ENCODE measurements at places on chromosomes 12 and 14. TPM values are rescaled to one million over a fixed set of nuclear protein-coding genes. Genes with fewer than 3 reads are reported as not detected.
A peak's percentile ranks its signal among the peaks of the same experiment; 100 is the strongest.

DNA sequence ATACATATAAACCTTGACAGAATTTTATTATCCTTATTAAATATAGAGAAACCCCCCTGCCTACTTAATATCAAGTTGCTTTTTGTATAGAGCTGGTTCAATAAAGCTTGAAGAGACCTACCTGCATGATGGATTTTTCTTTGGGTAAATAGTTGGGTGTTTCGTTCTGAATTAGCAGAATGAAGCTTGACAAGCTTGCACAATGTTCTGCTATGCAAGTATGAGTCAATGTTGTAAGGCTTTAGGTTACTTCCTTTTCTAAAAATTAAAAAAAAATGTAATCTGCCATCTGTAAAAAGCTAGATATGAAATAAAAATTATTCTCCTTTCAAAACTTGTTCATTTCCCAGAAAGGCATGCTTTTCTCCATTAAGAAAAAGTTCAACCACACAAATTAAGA lies 1662.6 kb upstream of the SEL1L start:
- H3K4me3 ChIP-seq, result no peak overlapping the region
- no peaks in the 10 kb centered on the region for H3K36me3 ChIP-seq
- H3K27me3 ChIP-seq, result no peaks in the 10 kb centered on the region

DNA sequence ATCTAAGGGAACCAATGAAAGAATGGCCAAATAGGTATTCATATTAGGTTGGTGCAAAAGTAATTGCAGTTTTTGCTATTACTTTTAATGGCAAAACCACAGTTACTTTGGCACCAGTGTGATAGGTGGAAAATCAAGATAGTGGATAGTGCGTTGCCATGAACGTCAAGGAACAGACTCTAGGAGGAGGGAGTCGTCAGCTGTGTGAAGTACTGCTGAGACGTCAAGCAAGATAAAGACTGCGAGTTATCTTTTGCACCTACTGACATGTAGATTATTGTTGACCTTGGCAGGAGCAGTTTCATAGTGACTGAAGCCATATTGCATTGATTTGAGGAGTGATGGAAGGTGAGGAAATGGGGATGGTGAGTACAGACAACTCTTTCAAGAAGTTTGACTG lies 8.3 kb downstream of the YLPM1 start:
- H3K27ac ChIP-seq, result no peak overlapping the region
- H3K4me1 ChIP-seq, result peaks cover 31% of the 10 kb centered on the region
- no peak for DNase-seq
- H3K4me3 ChIP-seq, result no peak overlapping the region

DNA sequence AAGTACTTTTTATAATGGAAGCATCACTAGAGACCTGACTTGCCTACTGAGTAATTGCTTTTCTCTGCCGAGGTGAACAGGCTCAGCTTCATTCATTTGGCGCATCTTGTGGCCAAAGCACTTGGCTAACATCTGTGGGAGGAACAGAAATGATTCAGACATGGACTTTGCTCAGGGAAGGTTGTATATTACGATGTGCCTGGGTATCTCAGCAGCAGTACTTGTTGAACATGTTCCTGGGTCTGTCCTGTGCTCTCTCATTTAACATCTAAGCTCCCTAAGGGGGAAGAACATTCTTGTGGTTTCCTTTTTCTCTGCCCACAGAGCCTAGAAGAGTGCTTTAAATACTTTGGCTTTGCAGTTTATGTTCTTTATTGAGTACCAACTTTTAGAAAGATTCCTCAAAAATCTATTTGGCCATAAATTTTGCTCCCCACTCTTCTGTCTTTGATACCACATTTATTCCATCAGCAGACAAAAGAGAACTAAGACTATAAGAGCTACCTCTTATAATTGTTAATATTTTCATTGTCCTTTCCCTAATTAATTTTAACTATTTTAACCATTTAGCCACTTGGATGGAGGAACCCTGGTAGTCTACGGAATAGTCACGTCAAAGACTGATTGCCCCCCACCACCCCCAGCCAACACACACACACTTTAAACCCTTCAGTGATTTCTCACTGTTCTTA lies 101.2 kb upstream of the EGLN3 start:
- H3K4me3 ChIP-seq, result no peak overlapping the region
- DNase-seq, result peak; percentile 65
- no peak overlapping the region for H3K27ac ChIP-seq
- no peaks in the 10 kb centered on the region for H3K27me3 ChIP-seq

PLCZ1 gene
- total RNA-seq, result not detected

CLEC6A gene
- not detected for total RNA-seq

ADAM21 gene
- total RNA-seq, result 0.37 TPM

DNA sequence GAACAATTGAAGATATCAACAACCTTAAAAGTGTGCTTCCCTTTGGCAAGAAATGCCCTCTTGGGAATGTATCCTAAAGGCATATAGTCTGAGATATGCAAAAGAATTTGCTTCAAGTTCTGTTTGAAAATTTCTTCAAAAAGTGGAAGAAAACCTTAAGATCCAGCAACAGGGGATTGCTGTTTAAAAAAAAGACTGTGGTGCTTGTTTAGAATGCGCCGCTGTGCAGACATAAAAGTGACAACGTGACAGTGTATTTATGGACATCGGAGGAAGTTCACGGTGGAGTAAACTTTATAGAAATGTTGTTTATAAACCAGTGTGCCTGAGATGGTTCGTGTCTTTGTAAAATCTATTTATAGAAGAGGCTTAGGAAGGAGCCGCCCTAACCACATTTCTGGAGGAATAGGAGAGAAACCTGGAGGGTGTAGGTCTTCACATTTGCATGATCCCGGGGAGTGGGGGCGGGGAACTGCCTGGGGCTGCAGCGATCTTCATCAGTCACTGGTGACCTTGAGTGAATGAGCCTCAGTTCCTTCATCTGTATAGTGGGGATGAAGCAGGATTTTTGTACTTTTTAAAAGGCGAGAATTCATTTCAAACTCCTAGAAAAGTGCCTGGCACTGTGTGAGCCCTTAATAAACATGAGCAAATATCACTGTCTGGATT lies 27.5 kb downstream of the ADGRD1 start:
- no peak for DNase-seq
- peaks cover 57% of the 10 kb centered on the region for H3K27me3 ChIP-seq
- no peak overlapping the region for H3K27ac ChIP-seq
- H3K4me1 ChIP-seq, result no peaks in the 10 kb centered on the region

DNA sequence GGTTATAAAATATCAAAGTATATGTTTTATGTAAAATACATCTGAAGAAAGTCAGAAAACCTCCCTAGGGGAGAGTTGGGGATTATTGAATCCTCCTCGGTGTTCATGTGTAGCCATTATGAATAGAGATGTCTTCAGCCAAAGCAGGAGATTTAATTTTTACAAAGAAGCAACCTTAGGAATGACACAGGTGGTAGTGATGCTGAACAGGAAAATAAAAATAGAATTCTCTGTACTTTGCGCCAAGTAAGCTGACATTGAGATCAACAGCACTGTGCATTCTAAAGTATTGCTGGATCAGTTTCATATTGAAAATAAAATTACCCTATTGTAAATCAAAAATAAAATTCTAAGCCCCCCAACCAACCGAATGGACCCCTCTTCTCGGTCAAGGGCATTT lies 132.8 kb upstream of the TRHDE start:
- H3K27ac ChIP-seq, result no peak overlapping the region
- DNase-seq, result no peak
- no peaks in the 10 kb centered on the region for H3K4me1 ChIP-seq
- H3K27me3 ChIP-seq, result no peaks in the 10 kb centered on the region
- H3K36me3 ChIP-seq, result no peaks in the 10 kb centered on the region
- no peak overlapping the region for H3K4me3 ChIP-seq

SIX1 gene
- total RNA-seq, result 0.33 TPM

DNA sequence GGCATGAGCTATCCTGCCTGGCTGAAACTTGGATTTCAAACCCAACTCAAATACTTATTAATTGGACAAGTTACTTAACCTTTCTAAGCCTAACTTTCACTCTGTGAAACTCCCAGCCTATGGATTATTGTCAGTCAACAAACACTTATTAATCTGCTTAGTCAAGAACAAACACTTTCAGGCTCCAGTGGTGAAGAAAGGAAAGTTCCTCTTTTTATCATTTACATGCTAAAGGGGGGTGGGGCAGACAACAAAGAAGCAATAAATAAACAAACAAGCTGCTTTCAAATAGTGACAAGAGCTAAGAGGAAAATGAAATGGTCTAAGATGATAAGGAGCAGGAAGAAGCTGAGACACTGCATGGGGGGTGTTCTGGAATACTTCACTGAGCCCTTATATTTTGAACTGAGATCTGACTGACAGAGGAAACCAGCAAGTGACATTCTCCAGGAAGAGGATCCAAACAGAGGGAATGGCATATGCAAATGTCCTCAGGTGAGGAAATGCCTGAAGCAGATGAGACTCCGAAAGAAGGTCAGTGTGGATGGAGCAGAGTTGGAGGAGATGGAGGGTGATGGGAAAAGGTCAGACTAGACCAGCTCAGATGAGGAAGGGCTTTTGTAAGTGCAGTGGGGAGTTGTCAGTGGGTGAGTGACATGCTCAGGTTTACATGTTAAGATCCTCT lies 259.6 kb downstream of the ITPR2 start:
- no peaks in the 10 kb centered on the region for H3K27me3 ChIP-seq
- no peak for DNase-seq
- no peak overlapping the region for H3K27ac ChIP-seq
- peaks cover 4% of the 10 kb centered on the region for H3K36me3 ChIP-seq
- no peak overlapping the region for H3K4me3 ChIP-seq

Measured in MCF 10A (cell line).